ENCODE measurements at places on chromosomes 1 and 21.

GRCh38 chr1:232954594-232955365, 4.4 kb downstream of the NTPCR start:
- no peak for DNase-seq

GRCh38 chr1:15154480-15155036, 1.0 kb downstream of the TMEM51 start:
- no peak for DNase-seq

DNA sequence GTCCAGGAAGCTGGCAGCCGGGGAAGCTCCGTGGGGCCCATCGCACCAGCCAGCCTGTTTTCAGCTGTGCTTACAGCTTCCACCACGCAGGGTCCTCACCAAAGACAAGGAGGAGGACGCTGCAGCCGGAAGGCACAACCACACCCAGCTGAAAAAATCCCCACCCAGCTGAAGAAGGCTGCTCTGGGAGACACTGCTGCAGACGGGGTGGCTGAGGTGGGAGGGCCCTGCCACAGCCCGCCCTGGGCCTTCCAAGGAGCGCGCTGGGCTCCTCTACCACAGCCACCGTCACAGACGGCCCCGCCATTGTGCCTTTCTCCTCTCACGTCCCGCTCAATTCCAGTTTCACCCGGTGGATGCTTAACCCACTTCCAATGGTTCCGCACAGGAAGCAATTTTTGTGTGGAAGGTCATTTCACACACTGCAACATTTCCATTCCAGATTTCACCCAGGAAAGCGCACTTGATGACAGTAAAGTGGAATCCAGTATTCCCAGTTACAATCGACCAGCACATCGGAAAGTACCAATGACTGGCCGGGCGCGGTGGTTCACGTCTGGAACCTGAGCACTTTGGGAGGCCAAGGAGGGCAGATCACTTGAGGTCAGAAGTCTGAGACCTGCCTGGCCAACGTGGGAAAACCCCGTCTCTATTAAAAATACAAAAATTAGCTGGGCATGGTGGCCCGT, 47.9 kb downstream of the NPHP4 start:
- DNase-seq, result no peak

- DNase-seq, result no peak
Observed at GRCh38 chr1:205069371-205070125, 14.7 kb downstream of the TMEM81 start.
